ENCODE measurements at places on chromosomes 2 and 18.

- no peak for DNase-seq
These were observed 94.4 kb upstream of the TSPYL6 start for GRCh38 chr2:54350426-54350825.

DNA sequence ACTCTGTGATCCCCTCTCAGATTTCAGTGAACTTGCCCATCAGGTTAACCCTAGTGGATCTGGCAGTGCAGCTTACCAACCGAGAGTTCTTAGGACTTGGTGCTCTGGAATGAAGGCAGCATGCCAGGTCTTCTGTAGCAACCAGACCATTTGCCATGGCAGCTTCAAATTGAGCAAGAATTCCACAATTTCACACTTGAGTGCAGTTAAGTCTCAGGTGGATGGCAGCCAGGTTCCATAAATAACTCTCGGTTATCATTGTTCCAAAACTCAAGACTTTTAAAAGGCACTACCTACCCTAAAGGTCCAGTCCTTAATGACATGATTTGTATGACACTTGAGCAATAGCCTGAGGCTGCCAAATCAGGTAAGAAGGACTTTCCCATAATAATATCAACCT is 48.1 kb downstream of the GALNT3 start:
- no peak for DNase-seq

- DNase-seq = no peak
These were observed 33.0 kb downstream of the KCNIP3 start for GRCh38 chr2:95329891-95330793.

GRCh38 chr2:119565481-119565880 is 21.2 kb downstream of the CFAP221 start:
- DNase-seq = no peak

DNA sequence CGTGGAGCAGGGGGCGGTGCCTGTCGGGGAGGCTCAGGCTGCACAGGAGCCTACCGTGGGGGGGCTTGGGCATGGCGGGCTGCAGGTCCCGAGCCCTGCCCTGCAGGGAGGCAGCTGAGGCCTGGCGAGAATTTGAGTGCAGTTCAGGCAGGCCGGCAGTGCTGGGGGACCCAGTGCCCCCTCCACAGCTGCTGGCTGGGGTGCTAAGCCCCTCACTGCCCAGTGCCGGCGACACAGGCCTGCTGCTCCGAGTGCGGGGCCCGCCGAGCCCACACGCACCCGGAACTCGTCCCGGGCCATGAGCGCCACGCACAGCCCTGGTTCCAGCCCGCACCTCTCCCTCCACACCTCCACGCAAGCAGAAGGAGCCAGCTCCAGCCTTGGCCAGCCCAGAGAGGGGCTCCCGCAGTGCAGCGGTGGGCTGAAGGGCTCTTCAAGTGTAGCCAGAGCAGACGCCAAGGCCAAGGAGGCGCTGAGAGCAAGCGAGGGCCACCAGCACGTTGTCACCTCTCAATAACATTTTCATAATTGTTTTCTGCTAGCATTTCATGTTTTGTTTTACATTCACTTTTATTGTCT is 1378.9 kb upstream of the CELF4 start:
- DNase-seq = no peak

- DNase-seq = no peak
These were observed 368.0 kb upstream of the RAB6C start for GRCh38 chr2:129611471-129611870.

DNA sequence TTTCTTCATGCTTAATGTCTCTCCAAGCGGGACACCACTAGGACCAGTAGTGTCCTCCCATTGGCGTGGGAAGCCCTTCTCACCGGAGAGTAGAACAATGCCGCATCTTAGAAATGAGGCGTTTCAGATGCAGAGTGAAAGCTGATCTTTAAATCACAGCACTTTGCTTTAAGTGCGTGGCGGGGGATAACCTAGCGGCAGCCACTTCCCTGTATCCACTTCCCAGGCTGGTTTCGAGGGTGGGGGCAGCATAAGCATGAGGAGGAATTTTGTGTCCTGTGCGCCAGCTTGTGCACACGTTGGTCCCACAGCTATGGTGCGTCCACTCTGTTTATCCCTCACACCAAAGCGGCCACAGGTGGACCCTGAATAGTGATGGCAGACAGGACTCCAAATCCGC is 63.1 kb downstream of the MBP start:
- no peak for DNase-seq

DNA sequence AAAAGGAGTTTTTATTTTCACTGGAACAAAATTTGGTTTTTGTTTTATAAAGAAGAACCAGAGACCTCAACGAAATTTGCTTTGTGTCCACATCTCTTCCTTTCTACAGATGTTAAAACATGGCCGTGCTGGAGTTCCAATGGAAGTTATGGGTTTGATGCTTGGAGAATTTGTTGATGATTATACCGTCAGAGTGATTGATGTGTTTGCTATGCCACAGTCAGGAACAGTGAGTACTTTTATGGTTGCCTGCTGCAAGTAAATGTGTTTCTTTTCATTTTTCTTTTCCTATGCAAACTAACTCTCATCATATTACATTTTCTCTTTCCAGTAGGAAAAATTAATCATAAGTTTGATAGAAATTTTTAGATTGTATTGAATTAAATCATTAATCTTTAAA is 48.4 kb upstream of the TBR1 start:
- no peak for DNase-seq

- DNase-seq = no peak
These were observed 286.0 kb downstream of the ZEB2 start for GRCh38 chr2:144233733-144234541.

Data from HuH-7 (cell line).